Hypothalamus (tissue), 51 donors: ENCODE measurements at places on chromosomes 12 and 14.
A peak's percentile ranks its signal among the peaks of the same experiment; 100 is the strongest.

DNA sequence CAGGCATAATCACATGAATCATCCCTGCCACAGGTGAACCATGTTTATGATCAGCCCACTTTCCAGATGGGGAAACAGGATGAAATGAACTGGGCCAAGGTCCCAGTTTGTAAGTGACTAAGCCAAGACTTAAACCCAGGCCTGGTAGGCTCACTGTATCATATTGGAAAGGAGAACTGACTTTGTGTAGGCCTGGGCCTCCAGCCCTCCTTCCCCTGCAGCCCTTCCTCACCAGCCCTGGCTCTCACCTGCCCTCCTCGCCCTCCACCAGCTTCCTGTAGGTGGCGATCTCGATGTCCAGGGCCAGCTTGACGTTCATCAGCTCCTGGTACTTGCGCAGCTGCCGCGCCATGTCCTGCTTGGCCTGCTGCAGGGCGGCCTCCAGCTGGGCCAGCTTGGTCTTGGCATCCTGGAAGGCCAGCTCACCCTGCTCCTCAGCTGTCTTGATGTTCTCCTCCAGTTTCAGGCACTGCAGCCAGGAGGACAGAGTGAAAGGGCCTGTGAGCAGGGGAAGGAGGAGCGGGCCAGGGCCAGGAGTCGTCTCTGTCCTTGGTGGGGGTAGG is 19.8 kb downstream of the KRT80 start:
- no peak for DNase-seq

DNA sequence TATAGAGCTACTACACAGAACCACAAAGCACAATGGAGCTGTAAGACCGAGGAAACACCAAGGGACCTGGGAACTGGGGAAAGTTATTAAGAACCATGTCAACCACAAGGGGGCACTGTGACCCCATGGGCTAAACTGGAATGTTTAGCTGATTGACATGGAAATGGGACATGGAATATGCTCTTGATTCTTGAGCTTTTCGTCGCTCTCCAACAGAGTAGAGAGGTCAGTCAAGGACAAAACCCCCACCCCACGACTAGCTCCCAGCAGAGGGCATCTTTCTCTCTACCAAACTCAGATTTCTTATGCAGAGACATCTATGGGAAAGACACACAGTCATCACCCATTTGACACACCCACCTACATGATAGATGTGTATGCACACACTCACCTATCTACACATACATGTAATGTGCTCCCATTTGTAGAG is 10.1 kb downstream of the NDRG2 start:
- DNase-seq: peak; percentile 59

GRCh38 chr14:90900476-90901083 is 84.3 kb upstream of the TTC7B start:
- no peak for DNase-seq

GRCh38 chr12:109087250-109087649 is 6.0 kb downstream of the ALKBH2 start:
- DNase-seq: no peak

- no peak for DNase-seq
Measured at GRCh38 chr12:71431991-71432390, 7.6 kb upstream of the LGR5 start.

DNA sequence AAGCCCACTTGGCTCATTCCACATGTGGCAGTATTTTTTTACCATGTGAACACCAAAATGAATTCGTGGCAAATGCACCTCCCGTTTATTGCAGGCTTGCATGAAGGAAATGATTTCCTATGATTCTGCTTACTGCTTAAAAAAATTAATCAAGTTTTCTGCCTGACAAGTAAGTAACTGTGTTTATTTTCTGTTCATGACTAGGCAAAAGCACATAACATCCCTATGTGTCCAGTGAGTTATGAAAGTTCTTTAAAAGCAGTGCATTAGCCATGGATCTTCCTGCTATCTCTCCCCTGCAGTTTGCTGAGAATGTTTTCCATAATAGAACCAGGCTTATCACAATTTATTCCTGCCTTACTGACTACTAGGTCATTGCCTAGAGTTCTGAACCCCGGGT is 20.4 kb downstream of the GPR65 start:
- no peak for DNase-seq

GRCh38 chr14:92754966-92755365 is 6.5 kb upstream of the LGMN start:
- no peak for DNase-seq

DNA sequence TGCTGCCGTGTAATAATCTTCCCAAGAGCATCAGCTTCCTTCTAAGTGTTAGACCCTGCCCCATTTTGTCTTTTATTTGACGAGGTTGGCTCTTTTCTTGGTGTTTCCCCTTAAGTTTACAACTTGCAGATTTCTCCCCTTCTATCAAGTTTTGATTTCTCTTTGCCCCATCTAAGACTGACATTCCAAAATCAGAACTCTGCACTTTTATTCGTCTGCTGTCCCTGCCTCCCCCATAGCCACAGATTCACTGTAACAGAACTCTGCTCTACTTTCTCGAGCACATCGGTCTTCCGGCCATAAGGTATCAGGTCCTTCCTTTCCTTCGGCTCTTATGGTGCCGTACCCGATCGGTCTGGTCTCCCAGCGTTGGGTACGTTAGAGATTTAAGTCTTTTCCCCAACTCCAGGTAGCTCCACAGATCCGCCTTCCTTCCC is 563 bp downstream of the DCP1B start:
- no peak for DNase-seq

DNA sequence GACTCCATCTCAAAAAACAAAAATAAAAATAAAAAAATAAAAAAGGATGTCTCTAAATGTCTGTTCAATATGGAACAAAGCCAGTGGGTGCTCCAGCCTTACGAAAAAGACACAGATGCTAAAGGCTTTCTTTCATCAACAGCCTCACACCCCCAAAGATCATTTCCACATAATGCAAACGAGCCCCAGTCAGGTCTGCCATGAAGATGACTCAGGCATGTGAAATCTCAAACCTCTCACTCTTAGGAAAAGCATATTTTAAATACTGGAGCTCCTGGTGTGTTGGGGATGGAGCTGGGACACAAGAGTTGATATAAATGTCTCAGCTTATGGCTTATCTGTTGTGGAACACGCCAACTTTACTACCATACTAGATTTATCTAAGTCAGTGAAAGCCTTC is 49.9 kb upstream of the PLXNC1 start:
- no peak for DNase-seq

- no peak for DNase-seq
Measured at GRCh38 chr14:21863289-21863688, 189.7 kb upstream of the OR4E1 start.

DNA sequence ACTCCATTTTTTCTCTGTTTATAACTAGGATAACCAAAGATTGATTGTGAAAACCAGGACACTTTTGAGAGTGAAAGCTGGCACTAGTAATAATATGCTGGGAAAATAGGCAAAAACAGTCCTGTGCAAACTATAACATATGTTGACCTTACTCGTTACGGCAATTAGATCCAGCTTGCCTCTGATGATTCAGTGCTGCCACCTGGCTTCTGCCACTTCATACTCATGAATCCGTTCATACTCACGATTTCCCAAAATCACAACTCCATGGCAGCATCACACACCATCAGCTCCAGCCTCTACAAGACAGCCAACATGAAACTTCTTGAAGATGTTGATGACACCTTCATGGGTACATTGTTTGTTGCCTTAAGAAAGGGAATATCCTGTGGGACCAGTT is 49.1 kb upstream of the CAND1 start:
- DNase-seq: no peak

DNA sequence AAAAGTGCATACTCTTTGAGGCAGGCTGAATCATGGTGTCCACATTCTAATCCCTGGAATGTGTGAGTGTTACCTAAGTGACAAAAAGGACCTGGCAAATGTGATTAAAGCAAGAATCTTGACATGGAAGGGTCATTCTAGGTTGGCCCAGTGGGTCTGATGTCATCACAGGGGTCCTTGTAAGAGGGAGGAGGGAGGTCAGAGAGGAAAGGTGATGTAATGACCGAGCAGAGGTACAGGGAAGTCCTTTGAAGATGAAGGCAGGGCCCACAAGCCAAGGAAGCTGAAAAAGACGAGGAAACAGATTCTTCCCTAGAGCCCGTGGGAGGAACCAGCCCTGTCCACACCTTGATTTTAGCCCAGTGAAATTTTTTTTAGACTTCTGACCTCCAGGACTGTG is 60.1 kb downstream of the MAP1LC3B2 start:
- no peak for DNase-seq
